ENCODE measurements at places on chromosomes 2 and 18.

DNA sequence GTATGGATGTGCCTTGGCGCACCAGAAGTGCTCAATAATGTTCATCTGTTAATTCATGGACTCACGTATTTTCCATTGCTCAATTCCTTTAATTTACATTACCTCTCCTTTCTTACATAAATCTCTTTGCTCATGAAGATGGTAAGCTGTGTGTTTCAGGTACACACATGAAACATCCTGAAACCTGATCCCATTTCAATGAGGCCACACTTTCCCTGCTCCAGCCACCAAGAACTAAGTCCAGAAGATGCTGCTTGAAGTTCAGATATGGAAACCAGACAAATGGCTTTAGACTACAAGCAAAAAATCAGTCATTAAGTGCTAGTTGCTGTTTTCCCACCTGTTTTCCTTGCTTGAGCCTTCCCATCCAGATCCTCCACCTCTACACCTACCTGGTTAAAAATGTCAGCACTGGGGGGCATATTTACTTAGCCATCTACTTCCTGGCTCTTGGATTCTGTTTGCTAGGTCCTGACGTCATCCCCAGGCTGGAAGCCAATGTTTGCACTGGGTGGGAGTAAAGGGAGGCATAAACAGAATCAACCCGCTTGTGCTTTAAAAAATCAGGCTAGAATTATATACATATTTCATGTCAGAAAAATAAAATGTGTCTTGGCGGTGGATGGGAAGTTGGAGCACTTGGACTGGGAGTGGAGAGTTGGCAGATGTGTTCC, 309.7 kb downstream of the OSR1 start:
- DNase-seq: no peak

GRCh38 chr2:20092226-20092900, 40.9 kb upstream of the LAPTM4A start:
- DNase-seq: no peak

- peak; percentile 89 for DNase-seq
Observed at GRCh38 chr2:17303054-17303453, 215.2 kb downstream of the RAD51AP2 start.

GRCh38 chr18:23359421-23359820, 93.7 kb upstream of the RIOK3 start:
- DNase-seq: no peak

DNA sequence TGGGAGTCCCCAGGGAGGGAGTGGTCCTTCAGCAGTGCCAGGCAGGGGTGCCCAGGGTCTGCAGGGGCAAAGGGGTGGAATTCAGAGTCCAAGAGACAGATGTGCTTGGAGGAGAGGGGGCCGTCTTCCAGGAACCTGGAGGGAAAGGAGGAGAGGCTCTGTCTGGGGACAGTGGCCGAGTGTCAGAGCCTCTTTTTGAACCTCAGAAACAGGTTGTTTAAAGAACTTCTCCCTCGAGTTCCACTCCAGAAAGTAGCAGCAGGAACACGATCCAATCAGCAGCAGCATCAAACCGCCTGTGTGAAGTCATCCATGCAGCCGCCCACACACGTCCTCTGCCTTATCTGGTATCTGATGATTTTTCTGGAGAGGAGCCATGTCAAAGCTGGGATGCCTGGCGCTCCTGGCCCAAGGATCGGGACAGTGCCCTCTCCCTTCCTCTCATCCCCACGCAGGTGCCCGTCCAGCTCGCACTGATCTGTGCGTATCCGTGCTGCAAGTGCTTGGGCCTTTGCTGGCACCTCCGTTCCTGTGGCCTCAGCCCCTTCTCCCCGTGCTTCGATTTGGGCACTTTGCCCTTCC, 205.1 kb downstream of the NDUFA10 start:
- DNase-seq: no peak

DNA sequence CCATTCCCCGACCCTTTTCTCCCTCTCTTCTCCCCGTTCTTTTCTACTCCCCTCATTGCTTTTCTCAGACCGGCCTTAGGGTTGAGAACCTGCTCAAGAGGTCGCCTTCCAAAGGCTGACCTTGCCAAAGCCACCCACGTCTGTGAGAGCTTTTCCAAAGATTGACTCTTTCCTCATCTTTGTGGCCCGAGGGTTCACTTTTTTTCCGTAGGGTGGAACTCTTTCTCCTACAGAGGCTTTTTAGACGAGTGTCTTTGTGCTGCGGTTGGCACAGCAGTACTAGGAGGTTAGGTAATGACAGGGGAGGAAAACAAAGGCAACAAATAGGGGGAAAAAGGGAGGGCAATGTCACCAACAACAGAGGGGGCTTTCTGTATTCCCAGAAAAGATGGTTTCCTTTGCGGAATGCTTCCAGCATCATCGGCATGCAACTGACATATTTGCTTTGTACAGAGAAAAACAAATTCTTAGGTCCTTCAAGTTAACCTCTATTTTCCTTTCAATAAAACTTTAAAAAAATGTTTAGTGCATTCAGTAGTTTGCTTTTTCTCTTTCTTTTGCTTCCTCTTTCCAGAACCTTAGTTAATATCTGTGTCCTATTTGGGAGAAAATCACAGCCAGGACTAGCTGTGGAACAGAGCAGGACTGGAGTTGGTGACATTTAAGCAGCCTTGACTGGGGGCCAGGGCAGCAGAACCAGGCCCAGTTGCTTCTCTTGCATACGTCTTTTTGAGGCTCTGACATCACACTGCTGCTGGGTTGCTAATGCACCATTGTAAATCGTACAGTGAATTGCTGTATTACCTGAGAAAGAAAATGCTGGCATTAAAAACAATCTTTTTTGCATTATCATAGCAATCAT, 188.1 kb upstream of the FANCL start:
- DNase-seq: no peak

DNA sequence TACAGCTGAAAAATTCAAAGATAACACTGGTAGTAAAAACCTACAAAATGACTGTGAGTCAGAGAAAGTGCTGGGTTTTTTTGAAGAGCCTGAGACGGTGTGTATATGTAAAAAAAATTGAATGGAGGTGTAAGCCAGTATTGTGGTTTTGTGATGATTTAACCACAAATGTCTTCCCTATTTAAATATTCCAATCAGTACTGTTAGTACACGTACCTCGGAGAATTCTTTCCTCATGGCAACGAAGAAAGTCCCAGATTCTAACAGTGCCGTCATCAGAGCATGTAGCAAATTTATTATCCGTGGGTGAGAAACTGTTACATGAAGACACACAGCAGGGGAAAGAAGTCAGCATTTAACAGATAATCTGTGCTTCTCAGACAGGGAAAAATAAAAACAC, 48.1 kb downstream of the WDR33 start:
- no peak for DNase-seq

GRCh38 chr2:55786280-55786679, 92.6 kb upstream of the PNPT1 start:
- no peak for DNase-seq

DNA sequence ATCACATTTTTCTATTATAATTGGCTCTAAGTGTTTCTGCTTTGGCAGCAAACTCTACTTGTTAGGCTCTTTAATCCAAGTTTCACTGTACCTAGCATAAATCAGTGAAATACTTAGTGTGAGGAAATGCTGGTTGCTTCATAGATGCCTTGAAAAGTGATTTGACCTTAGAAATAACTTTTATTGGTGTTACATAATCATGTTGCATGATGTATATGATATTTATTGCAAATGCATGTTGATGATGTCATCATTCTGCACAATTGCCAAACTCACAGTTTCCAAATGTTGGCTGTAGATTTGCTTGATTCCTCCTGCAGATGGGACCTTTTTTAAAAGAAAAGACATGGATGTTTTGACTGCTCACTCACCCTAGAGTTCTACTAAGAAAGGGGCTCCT, 137.6 kb upstream of the BCL2L11 start:
- no peak for DNase-seq

GRCh38 chr2:75707901-75708300, 2.8 kb downstream of the GCFC2 start:
- DNase-seq: no peak

GRCh38 chr18:10100196-10100595, 186.4 kb downstream of the VAPA start:
- DNase-seq: no peak

DNA sequence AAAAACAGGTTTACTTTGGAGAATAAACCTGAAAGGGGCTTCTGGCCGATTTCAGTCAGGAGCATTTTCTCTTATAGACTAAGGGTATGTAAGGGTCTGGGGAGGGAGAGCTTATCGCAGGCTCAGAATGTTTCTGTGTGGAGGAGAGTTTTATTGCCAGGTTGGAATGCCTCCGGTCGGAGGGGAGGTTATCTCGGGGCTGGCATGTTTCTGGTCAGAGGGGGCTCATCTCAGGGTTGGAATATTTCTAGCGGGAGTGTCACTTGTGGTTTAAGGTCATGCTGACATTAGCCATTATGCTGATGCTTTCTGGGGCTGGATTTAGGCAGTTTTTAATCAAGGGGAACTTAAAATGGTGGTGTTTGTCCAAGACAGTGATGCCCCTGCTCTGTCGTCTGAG, 333.6 kb downstream of the METTL4 start:
- DNase-seq: no peak

GRCh38 chr2:172914341-172915008, 161.2 kb upstream of the MAP3K20 start:
- no peak for DNase-seq

- no peak for DNase-seq
Observed at GRCh38 chr18:12779456-12779855, 76.6 kb downstream of the PSMG2 start.

DNA sequence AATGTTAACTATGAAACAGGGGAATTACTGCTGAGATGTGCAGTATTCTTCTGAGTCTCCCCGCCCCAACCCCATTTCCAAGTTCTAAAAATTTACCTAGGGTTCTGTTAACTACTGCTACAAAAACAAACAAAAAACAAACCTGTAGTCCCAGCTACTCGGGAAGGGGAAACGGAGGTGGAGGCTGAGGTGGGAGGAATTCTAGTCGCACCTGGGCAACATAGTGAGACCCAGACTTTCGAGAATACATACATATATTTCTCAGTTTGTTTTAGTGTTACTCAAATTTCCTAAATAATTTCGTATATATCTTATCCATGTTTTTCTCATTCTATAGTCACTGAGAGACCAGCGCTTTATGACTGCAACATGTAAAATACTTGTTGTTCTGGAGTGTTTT, 989 bp downstream of the STAM2 start:
- DNase-seq: no peak

- DNase-seq: no peak
Observed at GRCh38 chr18:63981719-63982118, 11.8 kb downstream of the SERPINB8 start.

- DNase-seq: no peak
Observed at GRCh38 chr18:30746224-30746623, 296.3 kb downstream of the DSC3 start.

GRCh38 chr18:21678859-21679258, 25.7 kb downstream of the ABHD3 start:
- no peak for DNase-seq

- DNase-seq: no peak
Observed at GRCh38 chr2:240850756-240851077, 17.9 kb upstream of the AGXT start.

- no peak for DNase-seq
Observed at GRCh38 chr2:1609485-1610095, 134.7 kb downstream of the PXDN start.

GRCh38 chr18:48412339-48412929, 3.3 kb upstream of the ZBTB7C start:
- DNase-seq: no peak

GRCh38 chr2:143491131-143491530, 361.9 kb downstream of the ARHGAP15 start:
- DNase-seq: no peak

GRCh38 chr2:88499204-88499603, 46.7 kb upstream of the FOXI3 start:
- no peak for DNase-seq

- no peak for DNase-seq
Observed at GRCh38 chr18:72738136-72738535, 129.7 kb downstream of the NETO1 start.

Data from non-pigmented ciliary epithelial cell (primary cell).